COLO829 (cell line): ENCODE measurements at places on chromosomes 12 and 14.
A peak's percentile ranks its signal among the peaks of the same experiment; 100 is the strongest.

- DNase-seq, result no peak
Measured at GRCh38 chr12:116931665-116932064, 20.9 kb downstream of the FBXW8 start.

GRCh38 chr14:95264271-95264973, 55.3 kb downstream of the CLMN start:
- no peak for DNase-seq

GRCh38 chr12:111298582-111299436, 70.1 kb downstream of the PHETA1 start:
- peak; percentile 56 for DNase-seq

DNA sequence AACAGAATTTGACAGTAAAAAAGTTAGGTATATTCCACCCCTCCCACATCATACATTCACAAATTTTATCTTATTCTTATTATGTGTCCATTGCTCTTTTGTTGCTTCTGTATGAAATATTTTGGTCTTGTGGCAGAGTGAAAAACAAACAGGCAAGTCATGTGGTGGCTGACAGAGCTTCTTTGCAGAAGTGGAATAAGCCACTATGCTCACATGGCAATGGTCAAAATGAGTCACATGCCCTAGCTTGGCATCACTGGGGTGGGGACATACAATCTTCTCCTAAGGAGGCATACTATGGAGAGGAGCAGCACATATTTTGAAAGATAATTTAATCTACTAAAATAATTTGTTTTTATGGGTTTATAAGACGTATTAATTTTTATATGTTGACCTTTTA, 27.7 kb upstream of the CMA1 start:
- DNase-seq, result no peak

DNA sequence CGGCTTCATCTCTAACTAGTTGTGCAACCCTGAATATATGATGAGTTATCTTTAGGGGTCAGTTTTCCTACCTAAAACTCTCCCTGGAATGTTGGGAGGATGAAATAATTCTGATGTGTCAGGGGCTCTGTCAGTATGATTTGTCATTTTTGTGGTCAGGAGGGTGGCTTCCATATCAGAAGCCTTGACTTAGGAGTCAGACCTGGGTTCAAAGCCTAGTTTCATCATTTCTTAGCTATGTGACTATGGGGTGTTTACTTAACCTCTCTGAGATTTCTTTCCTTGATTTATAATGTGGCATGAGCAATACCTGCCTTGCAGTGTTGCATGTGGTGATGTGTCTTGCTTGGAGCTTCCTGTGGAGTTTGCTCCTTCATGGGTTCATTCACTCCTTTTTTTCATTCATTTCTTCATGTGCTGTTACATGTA, 146.8 kb downstream of the CHST11 start:
- DNase-seq, result no peak

DNA sequence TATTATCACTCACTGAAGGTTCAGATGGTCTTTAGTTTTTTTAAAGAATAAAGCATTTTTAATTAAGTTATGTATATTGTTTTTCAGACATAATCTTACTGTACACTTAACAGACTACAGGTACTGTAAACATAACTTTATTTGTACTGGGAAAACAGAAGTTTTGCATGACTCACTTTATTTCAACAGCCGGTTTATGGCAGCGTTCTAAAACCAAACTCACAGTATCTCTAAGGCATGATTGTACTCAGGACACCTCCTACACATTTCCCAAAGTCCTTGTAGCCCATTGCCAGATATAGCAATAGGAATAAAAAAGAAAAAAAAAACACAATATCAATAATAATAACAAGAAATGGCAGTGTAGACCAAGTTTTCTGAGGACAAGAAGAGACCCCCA, 1341.4 kb downstream of the FSCB start:
- DNase-seq, result no peak

- DNase-seq, result no peak
Measured at GRCh38 chr12:56987011-56987410, 19.3 kb downstream of the ZBTB39 start.

- no peak for DNase-seq
Measured at GRCh38 chr12:133203344-133204263, 22.3 kb downstream of the ZNF268 start.

DNA sequence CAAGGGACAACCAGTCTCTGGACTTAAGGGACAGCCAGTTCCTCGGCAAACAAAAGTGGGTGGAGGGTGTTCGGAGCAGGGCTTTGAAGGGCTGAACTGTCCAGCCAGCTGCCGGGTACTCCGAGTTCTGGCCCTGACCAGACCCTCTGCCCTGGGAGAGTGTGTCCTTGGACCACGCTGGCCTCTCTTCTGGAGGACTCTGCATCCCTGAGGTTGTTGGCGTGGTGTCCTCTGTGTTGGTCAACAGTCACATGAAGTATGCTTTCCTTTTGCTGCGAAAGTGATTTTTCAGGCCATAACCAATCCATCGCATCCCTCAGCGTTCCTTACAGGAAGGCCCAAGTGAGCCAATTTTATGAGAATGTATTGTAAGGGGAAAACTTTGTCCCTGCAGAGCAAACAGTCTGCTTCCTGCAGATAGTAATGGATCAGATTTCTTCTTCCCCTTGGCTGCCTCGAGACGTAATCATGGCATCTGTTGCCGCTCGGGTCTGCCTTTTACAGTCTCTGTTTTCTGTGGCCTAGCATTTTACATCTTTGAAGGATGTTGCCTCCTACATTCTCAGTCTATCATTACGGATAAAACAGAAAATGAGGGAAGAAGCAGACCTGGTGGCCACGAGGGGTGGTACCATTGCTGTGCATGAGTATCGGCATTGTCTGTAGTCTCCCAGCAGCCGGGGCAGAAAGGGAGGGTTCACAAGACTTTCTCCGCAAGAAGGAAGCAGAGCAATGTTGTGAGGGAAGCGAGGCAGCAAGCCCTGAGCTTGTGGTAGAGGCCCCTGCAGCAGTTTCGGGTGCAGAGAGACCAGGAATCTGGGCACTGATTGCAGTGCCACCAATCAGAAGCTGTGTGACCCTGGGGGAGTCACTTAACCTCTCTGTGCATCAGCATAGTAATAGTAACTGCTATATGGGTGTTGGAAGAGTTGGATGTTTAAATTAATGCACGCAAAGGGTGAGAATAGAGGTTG, 47.4 kb downstream of the SMIM41 start:
- DNase-seq, result no peak

GRCh38 chr14:30195941-30196340, 268.3 kb upstream of the PRKD1 start:
- no peak for DNase-seq

GRCh38 chr12:73159954-73160353, 887.8 kb downstream of the TRHDE start:
- no peak for DNase-seq

GRCh38 chr12:13030541-13031291, 13.5 kb upstream of the FAM234B start:
- no peak for DNase-seq

GRCh38 chr12:57216014-57216911, at the start of gene NXPH4:
TSS of gene NXPH4 (plus strand) at chr12:57216794. CDS start at chr12:57216970, 176 bp downstream.
- DNase-seq, result no peak

GRCh38 chr14:69719501-69719951, 47.4 kb upstream of the SRSF5 start:
- DNase-seq, result no peak
